ENCODE measurements at places on chromosomes 4 and X.

- no peak for DNase-seq
These were observed 457.7 kb downstream of the NKX6-1 start for GRCh38 chr4:84041426-84041825.

GRCh38 chrX:109393859-109394258 is 88.0 kb downstream of the GUCY2F start:
- DNase-seq = no peak

- DNase-seq = no peak
These were observed 68.4 kb downstream of the PDLIM5 start for GRCh38 chr4:94519925-94520789.

DNA sequence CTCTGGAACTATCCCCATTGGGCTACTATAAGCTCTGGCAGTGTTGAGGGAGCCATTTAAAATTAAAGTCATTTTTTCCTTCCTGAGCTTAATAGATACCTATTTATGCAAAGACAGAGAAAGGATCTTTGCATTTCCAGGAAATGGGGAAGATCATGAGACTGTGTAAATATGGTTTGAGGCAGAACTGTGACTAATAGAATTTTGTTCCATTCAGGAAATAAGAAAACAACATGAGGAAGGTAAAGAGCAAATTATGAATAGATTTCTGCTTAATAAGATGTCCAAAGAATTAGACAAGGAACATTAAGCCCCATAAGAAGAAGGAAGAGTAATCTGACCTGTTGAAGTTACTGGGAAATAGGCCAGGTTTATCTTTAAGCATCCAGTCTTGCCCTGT is 17.8 kb upstream of the TBC1D19 start:
- no peak for DNase-seq

GRCh38 chr4:75653845-75654503 is 19.2 kb downstream of the G3BP2 start:
- DNase-seq = no peak

GRCh38 chrX:132614297-132614696 is 125.5 kb upstream of the MBNL3 start:
- no peak for DNase-seq

DNA sequence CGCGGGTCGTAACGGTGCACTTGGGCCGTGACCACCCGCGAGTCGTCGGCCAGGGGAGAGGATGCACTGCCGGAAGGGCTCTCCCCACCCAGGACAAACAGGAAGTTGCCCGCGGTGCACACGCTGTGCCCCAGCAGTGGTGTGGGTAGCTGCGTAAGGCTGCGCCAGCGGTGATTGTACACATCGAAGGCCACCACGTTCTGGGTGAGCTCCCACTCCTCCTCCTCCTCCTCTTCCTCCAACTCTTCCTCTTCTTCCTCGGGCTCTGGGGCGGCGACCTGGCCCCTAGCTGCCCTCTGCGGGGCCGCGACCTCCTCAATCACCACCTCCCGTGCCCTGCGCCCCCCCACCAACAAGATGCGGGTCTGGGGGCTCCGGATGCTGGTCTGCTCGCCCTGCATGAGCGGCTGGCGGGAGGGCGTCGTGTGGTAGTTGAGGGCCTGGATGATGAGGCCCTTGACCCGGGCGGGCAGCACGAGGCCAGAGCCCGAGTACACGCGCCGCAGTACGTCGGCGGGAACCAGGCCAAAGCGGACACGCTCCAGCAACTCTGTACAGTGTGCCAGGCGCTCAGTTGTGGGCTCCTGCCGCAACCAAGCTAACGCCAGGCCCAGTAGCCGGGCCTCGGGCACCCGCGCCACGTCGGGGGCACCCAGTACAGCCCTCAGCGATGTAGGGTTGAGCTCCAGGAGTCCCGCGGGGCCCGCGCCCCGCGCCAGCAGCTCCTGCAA is 1.4 kb downstream of the KLHL34 start:
- no peak for DNase-seq

- DNase-seq = no peak
These were observed 53.0 kb downstream of the JADE3 start for GRCh38 chrX:46965125-46965758.

DNA sequence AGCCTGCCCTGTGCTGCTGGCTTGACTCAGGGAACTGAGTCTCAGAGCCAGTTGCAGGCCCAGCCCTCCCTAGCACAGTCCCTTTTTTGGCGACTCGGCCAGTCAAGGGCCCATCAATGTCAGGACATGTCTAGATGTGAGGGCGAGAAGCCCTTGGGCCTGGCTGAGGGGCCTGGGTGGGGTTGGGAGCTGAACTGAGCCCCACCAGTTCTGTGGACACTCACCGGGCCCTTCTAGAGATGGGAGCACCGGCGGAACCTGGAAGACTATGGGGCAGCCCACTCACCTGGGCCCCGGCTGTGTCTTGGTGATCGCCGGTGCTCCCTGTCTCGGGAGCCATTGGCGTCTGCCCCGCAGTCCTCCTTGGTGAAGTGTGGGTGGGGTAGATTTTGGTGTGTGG is 245.9 kb downstream of the AFAP1 start:
- no peak for DNase-seq
